Suprapubic skin (tissue), 4 donors: ENCODE measurements at places on chromosomes 6 and 20.

- no peak for DNase-seq
These were observed 25.5 kb downstream of the DCDC2 start for GRCh38 chr6:24332317-24332716.

DNA sequence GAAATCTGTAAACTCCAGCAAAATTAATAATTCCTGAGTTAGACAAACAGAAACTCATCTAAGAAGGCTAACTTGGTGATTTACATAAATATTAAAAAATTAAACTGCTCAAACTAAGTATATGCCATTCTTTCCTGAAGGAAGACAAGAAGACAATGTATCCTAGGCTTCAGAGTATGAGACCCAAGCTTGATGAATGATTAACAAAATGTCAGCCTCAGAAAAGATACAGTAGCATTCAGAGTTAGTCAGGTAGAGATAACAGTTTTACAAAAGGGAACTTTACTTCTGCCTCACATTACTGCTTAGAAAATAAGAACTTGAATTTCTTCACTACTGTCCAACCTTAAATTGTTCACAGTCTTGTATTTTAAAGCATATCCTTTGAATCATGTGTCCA is 12.0 kb downstream of the CSNK2A1 start:
- DNase-seq: no peak

- no peak for DNase-seq
These were observed 59.7 kb upstream of the PHACTR1 start for GRCh38 chr6:12656906-12657305.

DNA sequence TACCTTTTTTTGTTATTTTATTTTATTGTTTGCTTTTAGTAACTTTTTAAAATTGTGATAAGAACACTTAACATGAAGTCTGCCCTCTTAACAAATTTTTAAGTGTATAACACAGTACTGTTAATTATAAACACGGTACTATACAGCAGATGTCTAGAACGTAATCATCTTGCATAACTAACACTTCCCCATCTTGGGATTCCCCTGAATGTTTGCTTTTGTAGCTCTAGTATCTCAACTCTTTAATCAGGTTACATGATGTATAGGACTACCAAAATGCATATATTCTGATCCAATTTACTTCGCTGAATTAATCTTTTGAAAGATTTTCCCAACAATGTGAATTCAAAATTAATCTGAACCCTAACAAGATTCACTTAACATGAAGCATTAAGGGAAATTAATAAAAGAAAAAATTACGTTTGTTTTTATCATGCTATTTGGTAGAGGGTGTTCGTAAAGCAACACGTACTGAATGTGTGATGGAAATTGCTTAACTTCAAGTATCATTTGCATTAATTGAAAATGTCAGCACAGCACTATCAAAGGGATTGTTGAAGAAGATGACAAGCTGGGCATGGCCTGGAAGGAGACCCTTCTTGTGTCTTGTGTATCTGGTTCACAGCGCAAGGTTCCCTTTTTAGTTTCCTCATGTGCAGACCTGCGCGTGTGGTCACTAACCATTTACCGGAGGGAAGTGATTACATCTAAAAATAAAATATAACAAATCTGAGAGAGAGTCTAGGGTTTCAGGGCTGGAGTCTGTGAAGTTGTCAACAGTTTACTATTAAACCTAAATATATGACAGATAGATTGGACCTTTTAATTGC is 15.2 kb downstream of the COL19A1 start:
- DNase-seq: no peak

DNA sequence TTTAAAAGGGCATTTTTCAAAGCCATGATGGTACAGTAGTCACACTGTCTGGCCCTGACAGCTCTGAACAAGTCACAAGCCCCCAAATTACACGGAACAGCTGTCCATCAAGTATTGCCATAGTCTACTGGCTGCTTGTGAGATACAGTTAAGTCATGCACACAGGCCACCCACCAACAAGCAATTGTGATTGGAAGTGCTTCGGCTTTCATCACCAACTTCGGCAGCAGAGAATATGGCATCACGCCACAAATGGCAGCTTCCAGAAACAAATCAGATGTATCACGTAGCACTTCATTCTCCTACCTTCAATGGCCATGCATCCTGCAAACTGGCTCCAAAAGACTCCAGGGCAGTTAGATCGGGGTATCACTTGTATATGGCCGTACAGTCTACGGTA is 160.5 kb downstream of the PTPRT start:
- DNase-seq: no peak

DNA sequence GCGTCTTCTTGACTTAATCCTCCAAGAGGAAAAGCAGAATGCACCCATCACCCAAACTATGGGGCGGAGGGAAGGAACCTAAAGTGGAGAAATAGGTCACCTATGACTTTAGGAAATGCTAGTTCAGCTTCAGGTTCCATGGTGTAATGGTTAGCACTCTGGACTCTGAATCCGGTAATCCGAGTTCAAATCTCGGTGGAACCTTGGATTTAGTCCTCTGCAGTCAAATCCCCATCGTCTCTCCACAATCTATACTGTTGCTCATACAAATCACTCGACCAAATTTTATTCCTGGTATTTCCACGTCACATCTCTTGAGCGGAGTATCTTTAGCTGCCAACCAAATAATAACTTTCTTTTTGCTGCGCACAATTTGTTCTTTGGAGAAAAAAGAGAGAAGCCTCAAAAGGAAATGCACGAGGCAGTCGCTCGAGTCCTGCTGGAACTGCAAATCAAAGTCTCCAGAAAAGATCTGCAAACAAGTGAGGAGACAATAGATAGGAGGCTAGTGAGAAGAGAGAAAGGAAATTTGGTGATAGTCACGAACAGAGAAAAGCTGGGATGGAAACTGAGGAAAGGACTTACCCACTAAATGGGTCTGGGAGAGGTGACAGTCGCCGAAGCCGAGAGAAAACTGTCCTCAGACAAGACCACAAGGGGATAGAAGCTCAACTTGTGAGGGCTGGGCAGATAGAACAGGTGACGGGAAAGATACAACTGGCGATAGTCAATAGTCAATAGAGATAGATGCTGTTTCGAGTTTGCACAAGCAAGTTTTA is 16.6 kb downstream of the POM121L2 start:
- no peak for DNase-seq

DNA sequence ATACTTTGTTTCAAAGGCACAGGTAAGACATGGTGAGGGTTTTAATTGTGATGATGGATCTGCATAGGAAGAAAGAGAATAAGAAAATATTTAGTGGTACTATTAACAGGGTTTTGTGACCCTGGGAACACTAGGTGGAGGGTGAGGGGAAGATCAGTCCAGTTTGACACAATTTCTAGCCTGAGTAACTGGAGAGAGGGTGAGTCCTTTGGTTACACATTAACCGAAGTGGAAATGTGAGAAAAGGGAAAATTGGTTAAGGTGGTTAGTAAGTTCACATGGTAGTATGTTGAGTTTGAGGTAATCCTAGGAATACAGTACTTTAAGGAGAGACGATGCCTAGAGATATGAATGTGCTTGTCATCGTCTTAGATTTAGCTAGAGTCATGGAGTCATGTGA is 54.8 kb upstream of the POU3F2 start:
- no peak for DNase-seq

- no peak for DNase-seq
These were observed 23.1 kb downstream of the TRAM2 start for GRCh38 chr6:52553719-52554118.

- no peak for DNase-seq
These were observed 23.3 kb downstream of the NRSN1 start for GRCh38 chr6:24149296-24149695.

GRCh38 chr20:57451795-57452661 is 60.8 kb downstream of the RBM38 start:
- DNase-seq: no peak

- no peak for DNase-seq
These were observed 81.1 kb upstream of the PRDM1 start for GRCh38 chr6:106005013-106005412.

- peak; percentile 16 for DNase-seq
These were observed 103.4 kb upstream of the FRMD1 start for GRCh38 chr6:168182366-168182765.

DNA sequence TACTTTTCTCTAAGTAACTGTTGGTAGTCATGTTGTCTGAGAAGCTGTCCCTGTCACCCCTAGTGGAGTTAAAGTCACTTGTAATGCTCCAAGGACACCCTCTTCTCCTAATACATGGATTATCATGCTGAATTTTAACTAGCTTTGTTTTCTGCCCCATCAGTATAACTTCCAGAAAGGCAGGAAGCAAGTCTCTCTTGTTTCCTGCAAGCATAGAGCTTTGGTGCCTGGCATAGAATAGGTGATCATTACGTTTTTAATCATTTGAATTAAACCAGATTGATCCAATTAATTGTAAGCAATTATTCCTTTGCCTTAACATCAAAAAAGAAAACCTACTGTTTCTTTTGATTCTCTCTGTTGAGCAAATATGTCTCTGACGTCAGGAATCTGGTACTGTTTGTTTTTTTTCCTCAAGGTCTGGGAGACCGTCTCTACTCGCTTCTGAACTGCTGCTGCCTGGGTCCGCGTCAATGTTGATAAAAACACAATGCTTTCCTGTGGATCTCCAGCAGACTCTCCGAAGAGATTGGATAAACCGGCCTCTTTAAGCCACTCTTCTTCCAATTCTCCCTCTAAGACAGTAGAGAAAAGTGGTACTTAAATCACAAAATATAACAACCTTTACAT is 71.8 kb downstream of the ARHGAP18 start:
- DNase-seq: no peak

DNA sequence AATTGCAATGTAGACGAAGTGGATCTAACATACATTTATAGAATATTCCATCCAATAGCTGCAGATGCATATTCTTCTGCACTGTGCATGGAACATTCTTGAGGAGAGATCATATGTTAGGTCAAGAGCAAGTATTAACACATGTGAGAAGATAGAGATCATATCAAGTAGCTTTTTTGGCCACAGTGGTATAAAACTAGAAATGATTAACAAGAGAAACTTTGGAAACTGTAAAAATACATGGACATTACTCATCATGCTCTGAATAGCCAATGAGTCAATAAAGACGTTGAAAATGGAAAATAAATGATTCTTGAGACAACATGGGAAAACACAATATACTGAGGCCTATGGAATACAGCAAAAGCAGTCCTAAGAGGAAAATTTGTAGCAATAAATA is 94.2 kb downstream of the STXBP5 start:
- DNase-seq: no peak

DNA sequence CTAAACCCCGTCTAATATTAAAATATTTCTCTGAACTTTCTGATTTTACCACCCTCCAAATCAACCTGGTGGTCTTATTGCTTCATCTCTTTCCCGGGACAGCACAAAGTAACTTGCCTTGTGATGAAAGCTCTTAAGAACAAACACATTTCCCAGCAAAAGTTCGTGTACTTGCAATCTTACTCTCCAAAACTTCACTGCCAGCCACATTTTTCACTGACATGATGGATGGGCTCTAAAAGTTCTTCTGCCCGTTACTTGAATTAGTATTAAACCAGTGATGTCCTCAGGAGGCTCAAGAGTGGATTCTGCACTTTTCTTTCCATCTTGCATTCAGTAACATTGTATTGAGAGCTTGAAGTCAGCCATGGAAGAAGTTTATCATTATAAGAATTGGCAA is 731.6 kb upstream of the GJE1 start:
- DNase-seq: no peak

- no peak for DNase-seq
These were observed 193.0 kb downstream of the ZFAND3 start for GRCh38 chr6:38012573-38012972.

GRCh38 chr6:4125500-4125899 is 9.9 kb downstream of the ECI2 start:
- no peak for DNase-seq

- DNase-seq: peak; percentile 37
These were observed 6.7 kb downstream of the APMAP start for GRCh38 chr20:24985802-24986201.

- DNase-seq: no peak
These were observed 179.2 kb downstream of the PREX1 start for GRCh38 chr20:48648482-48649051.

DNA sequence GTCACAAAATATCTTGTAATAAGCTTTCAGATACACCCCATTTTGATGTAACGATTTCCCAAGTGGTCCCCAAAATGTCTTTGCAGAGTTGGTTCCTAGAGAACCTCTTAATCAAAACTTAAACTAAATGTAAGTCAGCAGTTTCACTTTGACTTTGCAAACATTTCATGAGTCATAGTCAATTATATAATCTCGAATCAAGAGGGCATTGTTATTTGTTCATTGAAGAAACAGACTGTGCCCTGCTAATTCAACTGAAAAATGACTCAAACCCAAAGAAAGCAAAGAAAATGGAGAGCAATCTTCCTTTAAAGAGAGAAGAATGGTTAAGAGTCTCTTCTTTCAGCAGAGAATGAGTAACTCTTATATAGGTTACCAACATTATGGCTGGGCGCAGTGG is 58.3 kb downstream of the IPCEF1 start:
- DNase-seq: no peak

DNA sequence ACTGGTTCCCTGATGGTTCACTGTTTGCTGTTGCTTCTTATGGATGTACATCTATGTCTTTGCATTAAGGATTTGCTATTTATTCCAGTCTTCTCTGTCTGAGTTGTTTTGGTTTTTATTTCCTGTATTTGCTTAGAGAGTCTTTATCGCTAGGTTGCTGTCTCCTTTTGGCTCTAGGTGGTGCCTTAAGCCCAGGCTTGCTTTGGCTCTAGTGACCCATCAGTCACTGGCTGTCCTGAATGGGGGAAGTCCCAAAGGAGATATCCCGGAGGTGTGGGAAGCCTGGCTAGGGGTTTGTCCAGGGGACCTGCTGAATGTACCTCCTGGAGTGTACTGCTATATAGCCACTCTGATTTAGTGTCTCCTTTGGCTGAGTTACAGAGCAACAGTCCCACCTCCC is 53.4 kb downstream of the MCHR2 start:
- DNase-seq: no peak

DNA sequence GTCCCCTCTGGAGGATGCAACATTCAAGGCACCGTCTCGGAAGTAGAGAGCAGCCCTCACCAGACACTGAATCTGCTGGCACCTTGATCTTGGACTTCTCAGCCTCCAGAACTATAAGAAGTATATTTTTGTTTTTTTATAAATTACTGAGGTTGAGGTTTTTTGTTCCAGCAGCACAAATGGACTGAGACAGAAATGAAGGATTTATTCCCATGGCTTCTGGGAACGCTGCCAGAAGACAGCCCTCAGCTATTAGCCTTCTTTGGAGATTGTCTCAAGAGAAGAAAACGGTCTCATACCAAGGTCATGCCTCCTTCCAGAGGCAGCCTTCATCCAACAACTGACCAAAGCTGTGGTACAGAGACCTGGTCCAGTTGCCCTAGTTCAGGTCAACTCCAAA is 85.4 kb downstream of the CHMP4B start:
- no peak for DNase-seq

DNA sequence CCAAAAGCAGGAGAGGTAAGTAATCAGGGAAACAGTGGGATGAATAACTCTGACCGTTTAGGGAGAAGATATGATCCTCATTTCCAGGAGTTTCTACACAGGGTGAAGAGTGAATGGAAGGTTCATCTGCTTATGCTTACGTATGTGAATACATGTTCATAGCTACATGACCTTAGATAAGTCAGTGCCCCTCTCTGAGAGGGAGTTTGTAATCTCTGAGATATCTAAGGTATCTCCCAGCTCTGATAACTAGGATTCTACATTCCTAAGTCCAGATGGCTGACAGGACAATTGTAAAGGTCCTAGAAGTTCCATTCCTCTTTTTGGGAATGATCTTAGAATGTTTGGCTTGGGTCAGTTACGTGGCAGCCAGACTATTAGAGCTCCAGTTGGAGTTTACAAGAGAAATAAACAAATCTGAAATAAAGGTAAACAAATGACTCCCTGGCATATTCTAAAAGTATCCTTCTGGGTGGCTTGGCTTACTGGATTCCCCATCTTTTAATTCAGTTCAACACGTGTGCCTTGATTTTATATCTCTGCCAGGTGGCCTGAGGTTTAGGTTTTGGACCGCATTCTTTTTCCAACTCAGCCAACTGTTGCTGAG is 15.8 kb downstream of the PROCR start:
- no peak for DNase-seq
